Stimulated activated naive B cell treated with anti-CD40 and anti-IgM and Interleukin-4, amounts not matched to agents 10 μg/mL and 1 μg/mL and 100 μg/mL, for 72 hours (primary cell): ENCODE measurements at places on chromosomes 2 and 18.
A peak's percentile ranks its signal among the peaks of the same experiment; 100 is the strongest.

DNA sequence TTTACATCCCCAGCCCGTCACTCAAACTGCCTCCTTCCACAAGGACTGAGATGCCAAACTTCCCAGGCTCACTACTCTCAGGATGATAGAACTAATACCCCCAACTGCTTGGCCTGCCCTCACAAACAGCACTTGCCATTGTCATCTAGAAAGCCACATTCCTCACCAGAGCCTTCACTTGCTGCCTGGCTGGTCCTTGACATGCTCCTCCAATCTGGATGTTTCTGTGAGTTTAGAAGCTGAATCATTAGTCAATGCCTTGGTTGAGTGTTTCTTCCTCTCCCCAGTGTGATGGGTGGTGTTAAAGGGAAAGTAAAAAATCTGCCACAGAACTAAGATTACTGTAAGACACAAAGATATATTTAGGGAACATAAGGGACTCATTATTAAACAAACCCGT lies 52.5 kb downstream of the MARCHF4 start:
- no peak for DNase-seq

- DNase-seq = no peak
Measured at GRCh38 chr18:73683409-73684238, 464.0 kb downstream of the FBXO15 start.

GRCh38 chr18:22542406-22542835 lies 124.7 kb upstream of the CTAGE1 start:
- DNase-seq = no peak

DNA sequence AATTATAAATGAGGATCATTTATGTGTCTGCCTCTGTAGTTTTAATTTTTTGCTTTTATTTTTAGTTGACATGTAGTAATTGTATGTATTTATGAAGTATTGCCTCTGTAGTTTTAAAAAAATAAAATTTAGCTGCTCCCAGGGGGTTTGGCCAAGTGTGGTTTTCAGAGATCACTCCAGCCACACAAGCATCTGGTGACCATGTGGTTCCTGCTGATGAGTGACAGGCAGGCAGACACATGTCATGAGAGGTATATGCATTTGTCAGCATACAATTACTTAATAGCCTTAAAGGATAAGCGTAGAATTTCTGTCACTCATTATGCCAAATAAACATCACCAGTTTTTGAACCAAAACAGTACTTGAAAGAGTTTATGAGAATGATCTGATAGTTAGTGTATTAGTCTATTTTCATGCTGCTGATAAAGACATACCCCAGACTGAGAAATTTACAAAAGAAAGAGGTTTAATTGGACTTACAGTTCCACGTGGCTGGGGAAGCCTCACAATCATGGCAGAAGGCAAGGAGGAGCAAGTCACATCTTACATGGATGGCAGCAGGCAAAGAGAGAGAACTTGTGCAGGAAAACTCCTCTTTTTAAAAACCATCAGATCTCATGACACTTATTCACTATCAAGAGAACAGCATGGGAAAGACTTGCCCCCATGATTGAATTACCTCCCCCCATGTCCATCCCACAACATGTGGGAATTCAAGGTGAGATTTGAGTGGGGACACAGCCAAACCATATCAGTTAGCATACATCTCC lies 29.6 kb downstream of the MREG start:
- DNase-seq = no peak

GRCh38 chr18:25097057-25097456 lies 254.9 kb downstream of the ZNF521 start:
- DNase-seq = no peak

DNA sequence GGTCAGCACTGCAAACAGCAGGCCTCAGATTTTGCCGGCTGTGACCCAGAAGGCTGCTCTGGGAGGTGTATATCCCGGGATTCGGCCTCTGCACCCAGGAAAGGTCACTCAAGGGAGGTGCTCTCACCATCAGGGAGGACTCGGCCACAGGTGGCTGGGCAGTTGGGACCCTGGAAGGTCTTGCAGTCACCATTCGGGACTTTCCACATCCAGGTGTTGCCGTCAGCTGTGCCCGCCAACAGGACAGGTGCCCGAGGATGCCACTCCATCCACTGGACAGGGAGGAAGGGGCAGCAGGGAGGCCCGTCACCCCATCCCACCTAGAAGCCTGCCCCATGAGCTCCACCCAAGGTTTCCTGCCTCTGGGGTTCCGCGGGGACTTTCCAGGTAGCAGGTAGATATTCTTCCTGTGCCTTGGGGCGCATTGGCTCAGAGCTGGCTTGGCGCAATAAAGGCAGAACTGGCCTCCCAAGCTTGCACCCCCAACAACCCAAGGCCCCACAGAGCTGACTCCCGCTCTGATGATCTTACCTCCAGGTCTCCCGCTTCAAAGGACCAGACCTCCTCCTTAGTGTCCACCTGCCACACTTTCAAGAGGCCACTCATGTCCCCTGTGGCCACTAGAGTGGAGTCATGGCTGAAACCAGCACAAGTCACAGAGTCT lies 3.5 kb downstream of the AAMP start:
- no peak for DNase-seq

DNA sequence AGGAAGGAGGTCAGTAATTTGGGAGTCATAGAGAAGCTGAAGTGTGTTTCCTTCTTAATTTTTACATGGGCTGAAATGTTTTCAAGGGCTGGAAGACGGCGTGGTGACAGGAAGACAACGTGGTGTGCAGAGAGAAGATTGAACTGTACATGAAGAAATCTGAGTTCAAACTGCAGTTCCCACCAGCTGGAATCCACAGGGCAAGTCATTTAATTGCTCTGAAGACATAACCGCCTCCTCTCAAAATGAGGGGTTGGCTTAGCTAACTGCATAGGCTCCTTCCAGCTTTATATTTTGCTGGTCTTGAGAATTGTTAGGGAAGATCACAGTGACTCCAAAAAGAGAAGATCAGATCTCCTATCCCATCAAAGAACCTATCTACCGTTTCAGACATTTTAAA lies 103.9 kb downstream of the SLC8A1 start:
- DNase-seq = no peak

GRCh38 chr18:9673296-9674251 lies 34.5 kb upstream of the RAB31 start:
- peak; percentile 86 for DNase-seq

DNA sequence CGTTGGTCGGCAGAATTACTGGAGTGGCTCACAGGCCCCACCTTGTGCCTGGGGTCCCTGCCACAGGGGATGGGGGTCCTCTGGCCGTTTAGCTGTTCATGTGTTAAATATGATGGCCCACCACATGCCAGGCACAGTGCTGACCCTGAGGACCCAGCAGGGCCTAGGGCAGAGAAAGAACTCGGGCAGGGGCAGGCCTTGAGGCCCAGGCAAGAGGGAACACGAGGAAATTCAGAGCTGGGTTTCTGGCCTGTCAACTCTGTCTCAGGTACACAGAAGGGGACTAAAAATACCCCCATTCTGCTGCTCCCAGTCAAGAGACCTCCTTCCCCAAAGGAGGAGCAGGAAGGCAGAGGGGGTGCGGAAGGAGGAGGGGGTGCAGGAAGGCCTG lies 66.2 kb downstream of the DNMT3A start:
- no peak for DNase-seq

- DNase-seq = no peak
Measured at GRCh38 chr2:127639111-127639474, 6.9 kb upstream of the GPR17 start.

GRCh38 chr2:235116885-235117492 lies 165.2 kb downstream of the SH3BP4 start:
- DNase-seq = no peak

GRCh38 chr2:16739778-16740581 lies 74.3 kb upstream of the CYRIA start:
- no peak for DNase-seq

DNA sequence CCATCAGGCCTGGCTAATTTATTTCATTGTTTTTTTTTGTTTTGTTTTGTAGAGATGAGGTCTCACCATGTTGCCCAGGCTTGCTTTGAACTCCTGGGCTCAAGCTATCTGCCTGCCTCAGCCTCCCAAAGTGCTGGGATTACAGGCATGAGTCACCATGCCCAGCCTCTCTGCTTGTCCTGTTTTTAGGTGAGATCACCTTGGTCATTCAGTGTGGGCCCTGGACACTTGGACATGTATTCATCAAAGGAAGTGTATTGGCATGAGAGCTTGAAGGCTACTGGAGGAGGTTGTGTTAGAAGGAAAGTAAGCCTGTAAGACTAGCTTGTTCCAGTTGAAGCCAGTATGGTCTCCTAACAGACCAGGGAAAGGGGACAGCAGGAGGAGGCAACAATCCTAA lies 229.2 kb upstream of the RGPD4 start:
- DNase-seq = no peak

DNA sequence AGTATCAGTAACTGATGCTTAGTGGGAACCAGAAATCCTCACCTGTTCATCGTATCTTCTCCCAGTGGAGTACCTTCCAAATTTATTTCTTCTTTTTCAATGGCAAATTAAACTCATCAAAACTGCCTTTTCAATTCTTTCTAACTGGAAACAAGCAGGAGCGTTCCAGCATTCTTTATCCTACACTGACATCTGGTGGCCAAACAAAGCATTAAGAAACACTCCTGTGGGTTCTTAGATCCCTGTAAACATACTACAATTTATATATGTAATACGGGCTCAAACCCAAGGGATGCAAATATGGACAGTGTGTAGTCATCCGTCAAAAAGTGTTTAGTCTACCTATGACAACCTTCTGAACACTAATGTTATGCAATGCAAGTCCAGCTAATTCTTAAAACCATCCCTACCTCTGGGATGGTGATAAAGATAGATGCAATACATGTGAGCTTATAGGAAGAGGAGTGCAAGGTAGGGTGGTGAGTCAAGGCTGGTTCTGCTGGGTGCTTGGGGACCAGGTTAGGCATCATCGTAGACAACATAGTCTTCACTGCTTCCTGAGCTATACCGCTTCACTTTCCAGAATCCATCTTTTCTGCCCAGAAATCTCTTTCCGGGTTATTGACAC lies 375.0 kb downstream of the CTNNA2 start:
- DNase-seq = peak; percentile 9
